ENCODE measurements at places on chromosomes 6 and 20.

GRCh38 chr6:84645000-84645399 is 119.4 kb downstream of the TBX18 start:
- no peak for DNase-seq

DNA sequence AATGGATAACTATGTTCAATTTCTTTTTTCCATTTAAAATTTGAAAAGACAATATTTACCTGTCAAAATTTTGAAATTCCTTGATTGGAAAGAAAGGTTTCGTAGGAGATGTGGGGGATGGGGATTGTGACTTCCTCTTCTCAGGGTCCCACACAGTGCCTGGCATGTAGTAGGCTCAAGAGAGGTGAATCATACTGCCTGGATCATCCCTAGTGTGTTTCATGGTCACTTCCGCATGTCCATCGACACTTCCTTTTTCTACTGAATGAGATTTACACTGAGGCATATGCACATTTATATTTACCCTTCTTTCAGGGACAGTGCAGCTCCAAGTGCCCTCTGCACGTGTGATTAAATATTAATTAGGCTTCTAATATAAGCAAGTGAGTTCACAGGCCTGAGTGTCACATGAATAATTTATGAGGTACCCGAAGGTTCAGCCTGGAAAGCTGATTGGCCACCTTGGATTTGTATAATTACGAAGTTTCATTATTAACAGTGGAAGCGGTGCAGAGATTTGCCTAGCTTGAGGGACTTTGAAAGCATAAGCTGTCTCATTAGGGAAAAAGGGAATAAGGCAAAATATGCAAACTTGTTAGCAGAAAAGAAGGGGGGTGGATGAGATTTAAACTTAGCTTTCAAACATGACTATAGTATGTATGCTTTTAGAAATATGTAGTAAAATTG is 177.5 kb upstream of the MMS22L start:
- no peak for DNase-seq

DNA sequence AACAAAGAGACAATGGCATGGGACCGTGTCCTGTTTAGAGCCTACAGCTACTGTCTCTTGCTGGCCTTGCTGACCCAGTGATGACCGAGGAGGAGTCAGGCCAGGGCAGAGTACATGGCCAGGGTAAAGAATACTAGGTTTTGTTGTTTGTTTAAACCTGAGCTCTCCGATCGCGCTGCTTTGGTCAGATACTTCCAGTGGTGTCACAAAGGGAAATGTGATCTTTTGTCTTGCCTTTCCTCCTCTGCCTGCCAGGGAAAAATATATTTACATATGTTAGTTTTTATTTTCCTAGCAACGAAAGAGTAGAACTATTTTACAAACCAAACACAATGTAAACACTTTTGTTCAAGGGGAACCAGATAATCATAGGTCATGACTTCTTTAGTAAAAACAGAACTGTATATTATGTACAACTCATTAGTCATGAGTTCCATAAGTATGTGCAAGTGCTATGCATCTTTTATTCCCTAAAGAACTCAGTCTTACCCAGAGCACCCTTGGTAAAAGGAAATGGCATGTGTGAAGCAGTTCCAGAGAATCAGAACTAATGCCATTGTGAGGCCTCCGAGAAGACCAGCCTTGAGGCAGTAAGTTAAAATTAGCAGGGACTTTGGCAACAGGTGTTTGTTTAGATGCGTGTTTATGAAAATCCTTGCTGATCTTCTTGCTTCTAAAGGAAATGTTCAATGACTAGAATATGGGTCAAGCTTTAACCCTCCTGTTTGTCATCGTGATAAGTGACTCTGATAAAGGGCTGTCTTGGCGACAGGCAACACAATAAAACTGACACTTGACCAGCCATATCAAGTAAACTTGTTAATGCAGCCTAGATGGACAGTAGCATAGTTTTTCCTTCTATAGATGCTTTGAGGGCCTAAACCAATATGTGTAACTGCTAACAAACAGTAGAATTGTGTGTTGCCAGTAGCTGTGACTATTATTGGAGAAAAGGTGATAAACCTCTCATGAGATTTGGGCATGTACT is 204.6 kb downstream of the NKAIN2 start:
- DNase-seq: no peak

DNA sequence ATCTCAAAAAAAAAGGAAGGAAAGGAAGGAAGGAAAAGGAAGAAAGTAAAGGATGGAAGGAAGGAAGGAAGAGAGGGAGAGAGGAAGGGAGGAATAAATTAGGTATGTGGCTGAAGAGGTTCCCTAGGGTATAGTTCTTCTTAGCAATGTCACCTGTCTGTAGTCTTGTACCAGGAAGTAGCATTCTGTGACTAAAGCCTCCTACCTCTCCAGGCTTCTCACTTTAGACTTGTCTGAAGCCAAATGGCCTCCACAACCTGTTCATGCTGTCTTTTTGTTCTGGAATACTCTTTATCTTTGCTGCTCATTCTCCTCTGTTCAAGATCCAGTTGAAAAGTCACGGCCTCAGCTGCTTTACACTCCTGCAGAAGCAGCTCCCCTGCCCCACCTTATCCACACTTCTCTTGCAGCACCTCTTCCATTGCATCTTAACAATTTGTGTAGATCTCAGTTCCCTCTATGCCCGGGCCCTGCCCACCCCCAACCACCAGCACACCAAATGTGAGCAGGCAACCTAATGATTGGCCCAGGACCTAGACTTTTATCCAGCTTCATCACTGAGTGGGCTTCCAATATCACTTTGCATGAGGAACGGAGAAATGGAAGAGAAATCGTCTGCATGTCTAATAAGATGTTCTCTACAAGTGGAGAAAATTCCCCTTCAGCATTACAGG is 19.1 kb downstream of the GCNT2 start:
- DNase-seq: no peak

GRCh38 chr6:97947841-97948240 is 664.8 kb upstream of the MMS22L start:
- DNase-seq: no peak

Data from CD4-positive, alpha-beta T cell treated with Interleukin-2 at 100 ng/mL for 4 hours (primary cell).